ENCODE measurements at places on chromosomes 16 and 17.

DNA sequence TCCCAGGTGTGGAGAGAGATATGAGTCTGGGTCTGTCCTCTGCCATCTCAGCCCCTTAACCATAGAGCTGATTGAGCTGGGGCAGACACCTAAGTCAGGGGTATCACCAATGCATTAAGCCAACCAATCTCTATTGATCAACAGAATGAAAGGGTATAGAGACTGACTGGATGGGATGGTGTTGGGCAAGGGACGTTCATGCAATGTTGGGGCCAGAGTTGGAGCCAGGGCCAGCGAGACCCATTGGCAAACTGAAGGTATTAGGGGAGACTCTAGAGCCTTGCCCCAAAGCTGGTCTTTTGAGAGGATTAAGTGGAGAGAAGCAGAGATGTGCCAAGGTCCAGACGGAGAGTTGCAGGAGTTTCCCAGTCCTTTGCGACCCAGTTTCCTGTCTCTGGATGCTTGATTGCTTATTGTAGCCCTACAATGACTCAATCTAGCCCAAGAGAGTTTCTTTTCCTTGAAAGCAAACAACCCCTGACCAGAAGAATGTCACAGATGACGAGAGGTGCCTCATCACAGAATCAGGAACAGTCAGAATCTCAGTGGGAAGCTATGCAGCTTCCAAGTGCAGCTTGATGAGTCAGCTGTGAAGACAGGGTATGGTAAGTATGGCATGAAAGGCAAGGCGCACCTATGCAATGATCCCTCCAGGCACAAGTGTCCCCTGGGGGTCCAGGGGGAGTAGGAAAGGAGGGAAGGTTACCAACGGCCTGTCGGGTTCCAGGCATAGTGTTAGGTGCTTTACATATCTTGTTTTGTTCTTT is 137.2 kb downstream of the UTP18 start:
- no peak for DNase-seq

DNA sequence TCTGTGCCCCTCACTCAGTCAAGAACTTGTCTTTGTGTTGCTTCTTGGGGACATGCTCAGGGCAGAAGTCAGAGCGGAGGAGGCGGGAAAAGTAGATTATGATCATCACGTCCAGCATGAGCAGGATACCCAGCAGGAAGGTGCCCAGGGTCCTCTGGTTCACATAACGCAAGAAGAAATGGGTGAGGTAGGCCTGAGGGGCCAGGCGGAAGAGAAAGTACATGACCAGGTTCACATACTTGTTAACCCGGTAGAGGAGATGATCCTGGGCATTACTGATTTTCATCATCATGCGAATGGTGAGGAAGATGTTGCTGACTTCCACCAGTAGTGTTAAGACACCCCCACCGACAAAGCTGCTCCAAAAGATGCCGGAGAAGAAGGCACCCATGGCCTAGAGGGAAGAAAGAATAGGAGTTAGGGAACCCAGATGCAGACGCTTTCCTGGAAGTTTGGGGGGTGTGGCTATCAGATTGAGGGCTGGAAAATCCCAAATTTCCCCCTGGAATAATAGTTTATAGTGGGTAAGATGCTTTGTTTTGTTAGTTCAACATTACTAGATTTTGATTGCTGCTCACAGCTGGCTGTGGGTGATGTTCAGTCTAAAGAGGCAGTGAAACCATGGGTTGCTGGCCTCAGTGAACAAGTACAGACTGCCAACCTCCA is 1.4 kb downstream of the TLCD1 start:
- peak; percentile 31 for DNase-seq

DNA sequence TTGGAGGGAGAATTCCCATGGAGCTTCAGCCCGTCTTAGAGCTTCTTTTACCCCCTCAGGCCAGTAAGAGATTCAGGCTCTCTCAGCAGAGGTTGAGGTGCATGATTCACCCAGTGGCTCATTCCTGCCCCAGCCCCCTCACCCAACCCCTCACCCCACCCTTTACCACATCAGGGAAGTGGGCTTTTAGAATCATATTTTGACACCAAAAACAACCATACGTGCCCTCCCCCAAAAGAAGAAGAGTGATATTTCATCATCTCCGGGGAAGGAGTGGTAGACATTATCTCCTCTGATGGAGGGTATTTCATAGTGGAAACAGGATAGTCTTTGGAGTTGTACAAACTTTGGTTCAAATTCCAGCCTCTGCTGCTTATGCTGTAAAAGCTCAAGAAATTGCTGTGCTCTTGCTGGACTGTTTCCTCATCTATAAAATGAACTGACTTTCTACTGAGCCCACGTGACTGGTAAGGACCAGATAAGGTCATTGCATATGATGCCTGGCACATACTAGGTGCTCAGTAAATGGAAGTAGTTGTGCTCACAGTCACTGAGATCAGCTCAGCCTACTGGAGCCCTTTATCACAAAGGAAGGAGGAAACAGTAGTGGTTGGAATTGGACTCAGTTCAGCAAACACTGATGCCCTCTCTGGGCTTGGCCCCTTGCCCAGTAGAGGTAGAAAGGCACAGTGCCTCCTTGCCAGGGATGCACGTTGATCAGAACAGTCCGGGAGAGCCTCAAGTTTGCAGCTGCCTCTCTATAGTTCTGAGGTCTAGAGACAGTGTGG is 18.3 kb upstream of the CCL5 start:
- DNase-seq, result no peak

GRCh38 chr16:73714976-73715375 is 581.6 kb upstream of the PSMD7 start:
- no peak for DNase-seq

DNA sequence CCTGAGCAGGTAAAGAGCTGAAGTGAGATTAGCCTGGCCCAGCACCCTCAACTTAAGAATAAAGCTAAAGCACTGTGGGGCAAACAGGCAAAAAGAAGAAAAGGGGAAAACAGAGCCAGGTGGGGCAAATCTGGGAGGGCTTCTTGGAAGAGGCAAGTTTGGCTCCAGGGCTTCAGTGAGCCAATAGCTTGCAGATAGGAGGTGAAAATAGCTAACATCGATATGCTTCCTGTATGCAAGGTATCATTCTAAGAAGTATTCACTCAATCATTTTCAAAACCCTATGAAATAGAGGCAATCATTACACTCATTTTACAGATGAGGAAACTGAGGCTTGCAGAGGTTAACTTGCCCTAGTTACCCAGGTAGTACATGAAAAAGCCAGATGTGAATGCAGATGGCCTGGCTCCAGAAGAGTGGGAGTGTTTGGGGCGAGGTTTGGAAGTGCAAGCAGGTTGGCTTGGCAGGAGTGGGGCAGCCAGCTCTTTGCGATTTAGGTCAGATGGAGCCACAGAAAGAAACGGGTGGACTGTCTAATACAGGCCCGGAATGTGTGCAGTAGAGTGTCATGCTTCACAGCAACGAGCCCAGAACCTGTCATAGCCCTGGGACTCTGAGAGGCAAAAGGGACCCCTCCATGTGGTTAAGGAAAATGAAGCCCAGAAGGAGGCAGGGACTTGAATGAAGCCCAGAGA is 5.7 kb downstream of the WNT3 start:
- DNase-seq, result no peak

GRCh38 chr17:56835264-56835585 is 1.3 kb downstream of the DGKE start:
- no peak for DNase-seq

DNA sequence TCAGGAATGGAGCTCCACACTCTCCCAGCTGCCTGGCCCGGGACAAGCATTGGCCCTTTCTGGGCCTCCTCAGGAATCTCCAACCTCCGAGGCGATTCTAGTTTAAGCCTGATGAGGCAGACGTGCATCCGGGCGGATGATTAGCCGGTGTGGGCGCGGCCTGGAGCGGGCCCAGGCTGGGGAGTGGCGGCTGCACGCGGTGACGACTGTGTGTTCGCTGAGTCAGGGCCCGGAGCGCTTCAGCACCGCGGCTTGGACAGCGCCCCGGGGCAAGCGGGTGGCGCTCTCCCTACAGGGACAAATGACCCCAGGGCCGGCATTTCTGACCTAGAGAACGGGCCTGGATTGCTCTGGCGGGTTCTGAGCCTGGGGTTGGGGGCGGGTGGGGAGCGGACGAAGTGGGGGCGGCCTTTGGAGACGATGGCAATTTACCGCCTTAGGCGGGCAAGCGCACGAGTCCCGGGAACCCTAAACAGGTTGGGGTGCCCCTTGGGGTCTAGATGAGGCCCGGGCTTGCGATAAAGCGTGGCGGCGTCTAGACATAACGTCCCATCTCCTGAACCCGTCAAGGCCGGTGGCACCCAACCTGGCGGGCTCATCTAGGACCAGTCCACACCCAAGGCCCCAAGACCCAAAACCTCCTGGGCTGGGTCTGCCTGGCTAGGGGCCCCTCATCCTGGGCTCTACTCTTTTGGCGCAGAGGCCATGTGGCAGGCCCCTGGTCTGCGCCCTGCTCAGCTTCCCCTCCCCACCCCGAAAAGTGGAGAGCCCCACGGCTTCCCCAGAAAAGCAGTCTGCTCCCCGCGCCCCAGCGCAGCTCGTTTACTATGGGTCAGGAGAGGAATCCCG is 22.3 kb upstream of the ZNHIT3 start:
- DNase-seq, result no peak

GRCh38 chr16:70252355-70252988 is 732 bp upstream of the EXOSC6 start:
- DNase-seq, result no peak

- no peak for DNase-seq
Observed at GRCh38 chr17:69062860-69063581, 2.3 kb upstream of the ABCA9 start.

DNA sequence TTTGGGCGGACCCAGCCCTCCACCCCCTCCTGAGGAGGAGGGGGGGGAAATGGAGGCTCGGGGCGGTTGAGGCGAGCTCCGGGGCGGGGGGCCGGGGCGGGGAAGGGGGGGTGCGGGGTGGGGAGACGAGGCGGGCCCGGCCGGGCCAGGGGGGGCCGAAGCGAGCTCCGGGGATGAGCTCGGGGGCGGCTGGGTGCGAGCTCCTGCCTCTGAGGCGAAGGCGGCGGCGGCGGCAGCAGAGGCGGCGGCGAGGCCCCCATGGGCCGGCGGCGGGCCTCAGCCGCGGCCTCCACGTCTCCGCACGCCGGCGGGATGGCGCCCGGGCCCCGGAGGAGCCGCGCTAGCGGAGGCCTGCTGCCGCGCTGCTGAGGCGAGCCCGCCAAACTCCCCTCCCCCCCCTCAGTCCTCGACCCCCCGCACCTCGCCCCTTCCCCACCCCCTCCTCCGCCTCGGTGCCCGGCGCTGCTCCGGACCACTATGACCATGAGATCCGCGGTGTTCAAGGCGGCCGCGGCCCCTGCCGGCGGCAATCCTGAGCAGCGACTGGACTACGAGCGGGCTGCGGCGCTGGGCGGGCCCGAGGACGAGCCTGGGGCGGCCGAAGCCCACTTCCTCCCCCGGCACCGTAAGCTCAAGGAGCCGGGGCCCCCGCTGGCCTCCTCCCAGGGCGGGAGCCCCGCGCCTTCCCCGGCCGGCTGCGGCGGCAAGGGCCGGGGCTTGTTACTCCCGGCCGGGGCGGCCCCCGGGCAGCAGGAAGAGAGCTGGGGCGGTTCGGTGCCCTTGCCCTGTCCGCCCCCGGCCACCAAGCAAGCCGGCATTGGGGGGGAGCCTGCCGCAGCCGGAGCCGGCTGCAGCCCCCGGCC is 596 bp downstream of the MSL1 start:
- DNase-seq, result no peak

- no peak for DNase-seq
Observed at GRCh38 chr16:81018496-81018895, 11.5 kb downstream of the CENPN start.

DNA sequence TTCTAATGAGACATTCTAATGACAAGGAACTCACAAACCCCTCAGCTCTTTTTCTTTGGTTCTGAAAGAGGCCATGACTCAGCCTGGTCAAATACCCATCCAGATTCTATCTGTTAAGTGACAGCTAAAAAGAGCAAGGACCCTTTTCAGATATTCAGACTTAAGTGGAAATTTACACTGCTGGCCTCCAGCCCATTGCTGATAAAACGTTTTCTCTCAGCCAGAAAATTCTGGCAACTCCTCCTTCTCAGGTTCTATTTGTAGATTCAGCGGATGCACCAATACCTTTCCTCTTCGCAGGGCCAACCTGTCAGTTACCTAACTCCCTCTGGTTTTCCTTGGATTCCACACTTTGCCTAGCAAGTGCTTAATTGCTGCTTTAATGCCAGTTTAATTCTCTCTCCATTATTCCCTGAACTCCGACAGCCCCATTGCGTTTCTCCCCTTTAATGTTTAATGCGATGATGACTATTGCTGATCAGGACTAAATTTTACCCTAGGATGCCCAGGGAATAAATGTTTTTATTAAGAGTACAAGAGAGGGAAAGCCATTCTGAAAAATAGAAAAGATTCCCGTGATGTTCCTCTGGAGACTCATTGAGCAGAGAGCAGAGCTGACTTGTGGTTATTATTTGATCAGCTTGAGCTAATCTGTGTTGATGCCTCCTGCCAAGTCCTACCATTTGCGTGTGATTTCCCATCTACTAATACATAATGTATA is 35.9 kb upstream of the TOM1L1 start:
- peak; percentile 2 for DNase-seq

GRCh38 chr16:3152991-3153368 is 18.2 kb downstream of the ZNF213 start:
- DNase-seq, result no peak

DNA sequence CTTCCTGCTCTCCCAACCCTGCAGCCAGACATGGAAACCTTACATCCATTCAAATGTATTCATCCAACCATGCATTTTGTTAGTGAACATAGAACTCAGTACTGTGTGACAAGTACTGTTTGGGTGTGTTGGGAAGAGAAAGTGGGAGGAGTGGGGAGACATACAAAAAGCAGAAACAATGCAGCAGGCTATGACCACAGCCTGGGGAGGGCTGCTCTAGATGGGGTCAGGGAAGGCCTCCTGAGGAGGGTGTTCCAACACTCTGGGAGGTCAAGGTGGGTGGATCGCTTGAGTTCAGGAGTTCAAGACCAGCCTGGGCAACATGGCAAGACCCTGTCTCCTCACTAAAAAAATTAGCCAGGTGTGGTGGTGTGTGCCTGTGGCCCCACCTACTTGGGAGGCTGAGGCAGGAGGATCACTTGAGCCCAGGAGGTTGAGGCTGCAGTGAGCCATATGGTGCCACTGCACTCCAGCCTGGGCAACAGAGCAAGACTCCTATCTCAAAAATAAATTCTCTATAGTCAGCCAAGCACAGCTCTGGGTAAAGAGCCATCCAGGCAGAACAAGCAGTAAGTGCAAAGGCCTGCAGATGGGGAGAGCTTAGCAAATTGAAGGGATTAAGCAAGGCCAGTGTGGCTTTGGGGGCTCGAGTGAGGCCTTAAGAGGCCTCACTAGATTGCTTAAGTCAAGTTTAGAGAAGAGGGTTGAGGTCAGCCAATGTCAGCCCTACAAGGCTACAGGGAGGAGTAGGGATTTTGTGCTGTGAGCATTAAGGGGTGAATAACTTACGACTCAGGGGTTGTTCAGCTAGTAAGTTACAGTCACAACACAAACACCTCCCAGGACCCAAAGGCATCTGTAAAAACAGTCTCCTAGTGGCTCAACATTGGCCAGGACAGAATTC is 5.5 kb downstream of the SLC13A2 start:
- DNase-seq, result no peak

- peak; percentile 74 for DNase-seq
Observed at GRCh38 chr16:20383106-20384029, 21.2 kb downstream of the PDILT start.

- DNase-seq, result no peak
Observed at GRCh38 chr17:51813140-51813783, 345.3 kb downstream of the CA10 start.

All from NCI-H2171 treated with DMSO at 0.1 percent for 48 hours (cell line).